Fibroblast of skin of right quadriceps (primary cell): ENCODE measurements at places on chromosomes 11 and 22.
A peak's percentile ranks its signal among the peaks of the same experiment; 100 is the strongest.

DNA sequence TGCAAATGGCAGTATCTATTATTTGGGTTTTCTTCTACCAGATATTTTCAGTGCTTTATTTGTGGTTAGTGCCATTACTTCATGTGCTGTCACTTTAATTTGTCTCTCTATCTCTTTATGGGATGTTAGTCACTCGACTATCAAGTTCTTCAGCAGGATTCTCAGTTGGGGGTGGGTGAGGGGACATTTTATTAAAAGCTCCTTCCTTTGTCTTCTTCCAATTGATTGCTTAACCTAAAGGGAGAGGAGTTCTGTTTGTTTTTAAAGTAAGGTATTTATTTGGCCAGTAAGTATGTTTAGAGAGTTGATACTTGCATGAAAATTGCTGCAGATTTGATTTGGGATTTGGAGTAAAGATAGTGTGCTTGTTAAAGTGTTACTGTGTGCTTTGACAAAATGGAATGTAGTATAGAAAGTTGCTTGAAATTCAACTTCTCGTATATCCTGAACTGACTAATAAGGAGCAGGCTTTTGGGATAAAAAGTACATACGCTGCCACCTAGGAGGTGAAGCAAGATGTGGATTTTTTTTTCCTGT is 10.3 kb downstream of the YAP1 start:
- DNase-seq, result peak; percentile 77

GRCh38 chr11:107157146-107157808 is 139.0 kb upstream of the GUCY1A2 start:
- DNase-seq, result no peak

- no peak for DNase-seq
These were observed 69.0 kb downstream of the EFCAB6 start for GRCh38 chr22:43743131-43743530.

- DNase-seq, result no peak
These were observed 44.8 kb downstream of the BUD13 start for GRCh38 chr11:116727990-116728389.

DNA sequence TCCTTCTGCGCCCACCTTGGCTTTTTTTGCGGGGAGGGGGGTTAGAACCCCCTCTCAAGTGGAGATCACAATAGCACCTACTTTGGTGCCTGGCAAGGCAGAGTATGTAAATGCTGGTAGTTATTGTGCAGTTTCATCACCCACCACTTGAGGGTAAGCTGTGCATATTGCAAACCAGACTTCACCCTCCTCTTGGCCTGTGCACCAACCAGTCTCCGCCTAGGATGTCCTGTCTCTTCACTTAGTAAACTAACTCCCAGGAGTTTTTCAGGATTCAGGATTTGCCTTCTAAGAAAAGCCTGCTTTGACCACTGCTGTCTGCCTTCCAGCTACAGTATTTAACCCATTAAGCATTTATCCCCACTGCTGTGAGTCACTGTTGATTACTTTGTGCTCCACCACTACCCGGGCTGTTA is 2.0 kb upstream of the UBXN1 start:
- peak; percentile 82 for DNase-seq

- no peak for DNase-seq
These were observed 76.5 kb downstream of the NAT10 start for GRCh38 chr11:34181856-34182405.
